ENCODE measurements at places on chromosomes 11 and 22.

GRCh38 chr11:6440906-6441358, at the start of gene HPX:
HPX (minus strand) TSS chr11:6440987; CDS start chr11:6440963, 24 bp downstream.
- no peak for DNase-seq

- no peak for DNase-seq
These were observed 46.7 kb downstream of the IGLL1 start for GRCh38 chr22:23533328-23533762.

DNA sequence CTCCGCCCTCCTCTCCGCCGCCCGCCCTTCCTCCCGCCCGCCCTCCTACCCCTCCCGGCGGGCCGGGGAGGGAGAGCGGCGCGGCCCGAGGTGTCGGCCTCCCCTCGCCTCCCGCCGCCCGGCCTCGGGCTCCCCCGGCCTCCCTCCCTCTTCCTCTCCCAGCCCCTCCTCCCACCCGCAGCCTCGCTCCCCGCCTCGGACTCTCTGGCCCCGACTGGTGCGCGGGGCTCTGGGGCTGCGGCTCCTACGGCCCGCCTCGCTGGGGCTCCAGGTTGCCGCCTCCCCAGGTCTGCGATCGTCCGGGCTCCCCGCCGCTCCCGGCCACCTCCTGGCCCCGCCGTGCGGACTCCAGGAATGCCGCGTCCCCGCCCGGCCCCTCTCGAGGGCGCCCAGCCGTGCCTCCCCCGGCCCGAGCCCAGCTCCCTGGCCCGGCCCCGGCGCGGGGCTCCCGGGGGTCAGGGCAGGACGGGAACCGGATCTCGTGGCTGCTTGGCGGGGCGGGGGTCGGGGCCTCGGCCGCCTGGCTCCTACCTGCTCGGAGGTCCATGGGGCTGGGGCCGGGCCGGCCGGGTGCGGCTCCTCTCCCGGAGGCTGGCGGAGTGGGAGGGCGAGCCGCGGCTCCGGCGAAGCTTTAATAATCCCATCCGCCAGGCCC, at the start of gene CLCF1:
CLCF1 (minus strand) TSS at position 606 of the 655 bp plus-strand sequence; CDS start at position 547, 59 bp downstream.
- no peak for DNase-seq

DNA sequence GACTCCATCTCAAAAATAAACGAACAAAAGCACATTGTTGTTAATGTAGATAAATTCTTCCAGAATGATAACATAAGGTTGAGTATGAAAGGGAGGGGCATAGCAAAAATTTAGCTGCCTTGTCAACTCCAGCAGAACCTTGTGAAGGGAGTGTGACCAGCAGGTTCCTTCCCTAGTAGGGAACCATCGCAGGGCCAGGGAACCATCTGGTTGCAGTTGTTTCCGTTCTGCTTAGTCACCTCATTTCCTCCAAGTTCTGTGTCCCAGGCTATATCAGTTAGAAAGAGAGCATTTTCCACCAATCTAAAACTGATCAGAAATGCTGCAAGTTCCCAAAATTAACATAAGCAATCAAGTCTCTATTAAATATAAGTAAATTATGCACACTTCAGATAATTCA, 126.7 kb upstream of the BLID start:
- DNase-seq = no peak

GRCh38 chr11:48014917-48015316, 34.6 kb downstream of the PTPRJ start:
- no peak for DNase-seq

DNA sequence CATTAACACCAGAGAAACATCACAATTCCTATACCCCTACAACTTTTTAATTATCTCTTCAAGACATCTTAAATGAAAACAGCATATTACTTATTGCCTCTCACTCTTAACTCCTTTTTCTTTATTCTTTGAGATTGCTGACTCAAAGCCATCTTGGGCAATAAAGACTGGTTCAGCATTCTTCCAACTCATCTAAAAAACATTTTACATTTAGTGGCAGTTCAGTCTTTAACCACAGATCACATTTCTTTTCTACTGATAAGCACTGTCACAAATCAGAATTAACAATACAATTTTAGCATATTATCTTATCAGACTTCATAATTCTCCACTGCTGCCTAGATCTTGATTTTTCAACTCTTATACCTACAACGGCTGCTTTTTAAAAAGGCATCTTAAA, 34.0 kb downstream of the SIK3 start:
- DNase-seq = no peak

GRCh38 chr11:45556851-45557707, 108.3 kb downstream of the CHST1 start:
- peak; percentile 21 for DNase-seq

DNA sequence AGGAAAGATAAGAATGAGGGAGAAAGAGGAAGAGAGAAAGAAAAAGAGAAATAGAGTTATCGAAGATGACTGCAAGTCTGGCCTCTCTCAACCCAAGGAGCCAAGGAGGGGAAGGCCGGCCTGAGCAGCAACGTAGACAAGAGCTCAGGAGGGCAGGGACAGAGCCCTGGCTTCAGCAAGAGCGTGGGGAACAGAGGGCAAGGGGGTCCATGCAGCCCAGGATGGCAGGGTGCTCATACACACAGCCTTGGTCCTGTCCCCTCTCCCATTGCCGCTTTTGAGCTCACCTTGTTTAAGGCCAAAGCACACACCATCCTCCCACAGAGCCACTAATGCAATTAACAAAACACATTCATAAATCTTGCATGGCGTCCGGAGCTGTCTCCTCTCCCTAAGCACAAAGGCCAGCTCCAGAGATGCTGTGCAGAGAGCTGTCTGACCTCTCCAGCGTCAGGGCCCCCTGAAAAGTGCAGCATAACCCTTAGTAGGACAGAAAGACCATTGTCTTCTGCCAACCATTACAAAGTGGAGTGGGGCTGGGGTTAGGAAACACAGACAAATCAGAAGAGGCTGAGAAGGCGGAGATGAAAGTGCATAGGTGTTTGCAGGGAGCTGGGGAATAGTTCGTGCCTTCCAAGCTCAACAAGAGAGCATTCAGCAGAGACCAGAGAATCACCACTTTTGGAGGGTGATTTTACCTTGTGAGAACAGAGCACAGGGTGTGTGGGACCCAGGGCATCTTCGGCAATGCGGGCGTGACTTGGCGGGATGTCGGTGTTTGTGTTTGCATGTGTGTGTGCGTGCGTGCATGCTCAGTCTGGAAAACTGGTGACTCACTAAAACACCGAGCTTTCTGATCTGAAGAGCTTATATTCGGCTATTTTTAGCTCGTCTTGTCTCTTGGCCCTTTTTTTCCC, 28.2 kb upstream of the JAM3 start:
- DNase-seq = no peak

- no peak for DNase-seq
These were observed 2.0 kb downstream of the ANO5 start for GRCh38 chr11:22194907-22195306.

DNA sequence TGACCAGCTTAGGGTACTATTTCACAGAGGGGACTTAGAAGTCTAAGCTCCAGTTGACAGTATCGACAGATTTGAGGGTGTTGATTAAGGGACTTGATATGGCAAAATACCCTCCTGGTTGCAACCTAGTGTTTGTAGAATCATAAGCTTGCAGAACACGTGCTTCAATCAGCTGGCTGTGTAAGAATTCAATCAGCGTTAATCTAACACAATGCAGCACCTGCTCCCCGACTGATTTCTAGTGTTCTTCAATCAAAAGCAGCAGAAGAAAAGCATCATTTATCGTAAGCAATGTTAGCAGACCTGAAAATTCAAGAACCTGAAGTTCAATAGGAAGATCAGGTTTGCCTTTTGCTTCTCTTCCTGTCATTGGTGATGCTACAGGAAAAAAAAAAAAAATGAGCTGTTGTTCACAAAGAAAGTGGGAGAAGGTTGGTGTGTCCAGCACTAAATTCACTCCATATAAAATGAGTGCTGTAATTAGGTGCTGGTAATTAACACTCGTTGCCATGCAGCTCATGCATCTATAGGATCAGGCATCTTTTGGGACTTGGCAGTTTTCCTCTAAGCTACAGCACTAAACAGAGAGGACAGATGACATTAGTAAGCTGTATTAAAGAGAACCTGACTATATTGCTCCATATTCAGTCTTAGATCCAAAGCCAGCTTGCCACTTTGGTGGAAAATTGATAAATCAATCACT, 840.3 kb downstream of the OPCML start:
- no peak for DNase-seq

DNA sequence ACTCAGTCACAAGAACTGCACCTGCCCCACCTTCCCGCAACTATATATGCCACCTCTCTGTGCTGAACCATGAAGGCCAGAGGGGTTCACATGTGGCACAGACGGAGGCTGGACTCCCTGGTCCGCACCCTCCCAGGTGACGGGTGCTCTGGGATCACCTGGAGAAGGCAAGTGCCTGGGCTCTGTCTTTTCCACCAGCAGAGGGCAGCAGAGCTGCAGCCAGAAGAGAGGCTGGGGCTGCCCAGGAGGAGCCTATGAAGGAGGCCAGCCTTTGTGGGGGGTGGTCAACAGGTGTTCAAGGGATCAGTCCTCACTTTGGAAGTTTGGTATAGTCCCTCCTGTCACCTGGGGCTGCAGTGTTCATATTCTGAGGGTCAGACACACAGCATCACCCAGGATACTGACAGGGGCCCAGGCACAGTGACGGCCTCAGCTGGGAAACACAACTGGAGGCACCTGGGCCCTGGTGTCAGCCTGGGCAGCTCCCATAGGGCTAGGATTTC, 39.2 kb upstream of the IGLL5 start:
- no peak for DNase-seq

- DNase-seq = no peak
These were observed 28.6 kb upstream of the GAB2 start for GRCh38 chr11:78446210-78446609.

GRCh38 chr11:103436131-103436770, 327.0 kb downstream of the DYNC2H1 start:
- DNase-seq = no peak

DNA sequence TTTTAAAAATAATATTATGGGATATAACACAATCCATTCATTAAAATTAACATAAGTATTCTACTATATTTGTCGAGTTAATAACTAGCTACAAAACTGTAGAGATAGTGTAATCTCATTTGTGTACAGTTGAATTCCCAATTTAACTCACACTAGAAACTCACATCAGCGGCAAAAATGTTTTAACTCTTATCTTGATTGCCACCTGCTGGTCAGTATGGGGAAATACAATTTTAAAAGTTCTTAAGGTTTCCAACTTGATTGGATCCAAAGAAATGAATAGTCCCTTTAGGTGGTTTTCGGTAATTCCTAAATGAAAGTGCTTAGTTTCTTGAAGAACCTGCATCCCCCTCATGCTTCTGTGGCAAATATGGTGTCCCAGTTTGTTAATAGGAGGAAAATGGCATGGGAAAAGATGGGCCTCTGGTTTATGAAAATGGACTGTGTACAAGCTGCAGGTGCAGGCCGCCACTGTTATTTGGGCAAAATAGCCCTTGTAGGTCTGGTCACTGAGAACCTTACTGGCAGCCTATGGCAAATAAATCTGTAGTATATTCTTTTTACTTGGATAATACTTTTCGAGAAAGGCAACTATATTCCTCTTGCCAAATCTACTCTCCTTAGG, 33.7 kb upstream of the SLC17A6 start:
- no peak for DNase-seq

- DNase-seq = no peak
These were observed 8.9 kb downstream of the PISD start for GRCh38 chr22:31652911-31653684.

All from skeletal muscle cell (primary cell).